ENCODE measurements at places on chromosomes 7 and 10.
A peak's percentile ranks its signal among the peaks of the same experiment; 100 is the strongest.

- peak; percentile 36 for DNase-seq
Measured at GRCh38 chr7:142812437-142813215, 41.9 kb downstream of the PRSS2 start.

GRCh38 chr7:23622506-23622925 is 25.3 kb downstream of the CCDC126 start:
- no peak for DNase-seq

DNA sequence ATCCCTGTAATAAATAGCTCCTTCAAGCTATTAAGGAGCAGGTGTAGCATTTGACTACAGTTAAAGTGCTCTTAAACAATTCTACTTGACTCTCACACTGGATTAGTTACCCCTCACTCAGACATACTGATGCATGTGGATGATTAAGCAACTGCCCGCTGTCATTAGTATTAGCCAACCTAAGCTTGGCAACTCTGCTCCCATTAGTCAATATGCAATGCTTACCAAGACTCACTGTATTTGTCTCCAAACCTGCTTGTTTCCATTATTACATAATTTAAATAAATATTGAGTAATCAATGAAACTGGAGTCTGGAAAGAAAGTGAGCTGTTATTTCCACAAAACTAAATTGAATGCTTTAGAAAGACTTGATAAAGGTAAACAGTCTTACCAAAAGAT is 144.0 kb upstream of the ASAH2 start:
- DNase-seq = no peak

- no peak for DNase-seq
Measured at GRCh38 chr7:156015237-156016020, 203.2 kb upstream of the SHH start.

GRCh38 chr7:28026237-28026636 is 154.4 kb downstream of the JAZF1 start:
- no peak for DNase-seq

DNA sequence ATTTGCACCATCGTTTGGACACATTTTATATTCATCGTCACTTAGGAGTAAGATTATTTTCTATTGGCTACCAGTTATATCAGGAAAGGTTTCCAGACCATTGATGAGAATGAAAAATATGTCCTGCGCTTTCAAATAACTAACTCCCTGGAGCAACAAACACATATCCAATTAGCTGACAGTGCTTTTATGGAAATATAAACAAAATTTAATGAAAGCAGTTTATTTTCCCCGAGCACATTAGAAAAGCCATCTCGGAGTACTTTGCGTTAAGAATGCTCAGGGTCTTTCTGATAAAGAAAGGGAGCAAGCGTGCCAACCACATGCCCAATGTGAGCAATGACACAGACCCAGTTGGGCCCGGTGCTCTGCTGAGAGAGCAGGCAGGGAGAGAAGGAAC is 85.1 kb upstream of the ZPBP start:
- DNase-seq = no peak

DNA sequence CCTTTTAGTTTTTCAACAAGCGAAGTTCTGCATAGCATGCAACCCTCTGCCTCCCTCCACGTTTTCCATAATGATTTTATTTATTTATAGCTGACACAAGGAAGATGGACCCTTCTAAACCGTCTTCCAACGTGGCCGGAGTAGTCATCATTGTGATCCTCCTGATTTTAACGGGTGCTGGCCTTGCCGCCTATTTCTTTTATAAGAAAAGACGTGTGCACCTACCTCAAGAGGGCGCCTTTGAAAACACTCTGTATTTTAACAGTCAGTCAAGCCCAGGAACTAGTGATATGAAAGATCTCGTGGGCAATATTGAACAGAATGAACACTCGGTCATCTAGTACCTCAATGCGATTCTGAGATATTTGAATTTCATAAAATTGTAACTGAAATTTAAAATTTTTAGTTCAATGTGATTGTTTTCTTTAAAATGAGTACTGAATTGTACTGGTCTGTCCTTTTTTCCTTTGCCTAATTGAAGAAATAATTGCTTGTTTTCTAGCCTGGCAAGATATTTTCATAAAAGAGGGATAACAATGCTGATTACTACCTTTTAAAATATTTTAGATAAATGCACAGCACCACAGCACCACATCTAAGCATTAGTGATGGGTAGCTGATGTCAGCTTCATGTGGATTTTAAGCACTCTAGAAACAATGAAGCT is 41.5 kb upstream of the SLC39A12 start:
- DNase-seq = peak; percentile 62

DNA sequence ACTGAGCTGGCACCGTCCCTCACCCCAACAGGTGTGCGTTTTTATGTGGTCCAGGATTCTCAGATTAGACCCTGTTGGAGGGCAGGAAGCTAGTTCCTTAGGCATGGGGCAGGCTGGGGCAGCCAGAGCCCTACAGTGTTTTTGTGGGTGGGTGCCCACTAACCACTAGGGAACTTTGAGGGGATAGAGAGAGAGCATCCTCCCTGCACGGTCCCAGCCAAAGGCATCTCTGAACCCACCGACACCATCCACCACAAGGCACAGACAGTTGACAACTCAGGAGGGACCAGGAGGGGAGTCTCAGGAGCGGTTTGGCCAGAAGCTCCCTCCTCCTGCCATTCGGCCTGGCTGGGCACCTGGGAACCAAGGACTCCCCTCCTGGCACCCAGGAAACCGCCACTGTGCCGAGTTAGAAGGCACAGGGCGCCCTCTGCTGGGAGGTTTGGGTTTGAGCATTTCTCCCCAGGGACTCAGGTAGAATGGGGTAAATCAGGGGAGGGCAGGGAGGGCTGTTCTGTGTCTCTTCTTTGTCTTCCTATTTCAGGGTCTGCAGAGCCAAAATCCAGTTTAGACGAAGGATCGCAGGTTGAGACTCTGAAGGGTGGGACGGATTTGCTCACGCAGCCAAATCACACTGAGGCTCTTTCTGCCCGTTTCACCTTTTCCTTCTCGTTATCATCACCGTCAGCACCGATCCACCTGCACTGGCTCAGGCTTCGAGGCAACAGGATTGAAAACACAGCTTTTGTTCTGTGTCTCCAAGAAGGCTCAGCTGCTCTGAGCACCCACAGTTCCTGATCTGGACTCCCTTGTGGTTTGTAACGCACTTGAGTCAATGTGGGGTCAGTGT is 84.8 kb upstream of the COL13A1 start:
- peak; percentile 48 for DNase-seq

Measured in A172 (cell line).